ENCODE measurements at places on chromosomes 4 and X.

- no peak for DNase-seq
These were observed 56.5 kb upstream of the GUCY1A1 start for GRCh38 chr4:155610143-155610542.

GRCh38 chr4:106700321-106700720 lies 331.7 kb upstream of the GIMD1 start:
- no peak for DNase-seq

GRCh38 chrX:14936561-14936960 lies 63.3 kb downstream of the MOSPD2 start:
- no peak for DNase-seq

DNA sequence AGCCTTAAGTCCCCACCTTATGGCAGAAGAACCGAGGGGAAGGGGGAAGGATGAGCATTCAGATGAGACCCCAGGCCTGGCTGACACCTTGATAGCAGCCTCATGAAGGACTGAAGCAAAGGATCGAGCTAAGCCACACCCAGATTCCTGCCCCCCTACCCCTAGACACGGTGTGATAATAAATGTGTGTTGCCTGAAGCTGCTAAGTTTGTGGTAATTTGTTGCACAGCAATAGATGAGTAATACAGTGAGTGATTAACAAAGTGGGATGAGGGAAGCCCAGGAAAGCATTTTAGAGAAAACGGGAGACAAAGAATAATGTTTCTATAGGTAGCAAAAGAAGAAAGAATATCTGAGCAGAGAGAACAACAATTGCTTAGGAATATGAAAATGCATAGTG lies 404.2 kb downstream of the MID1IP1 start:
- no peak for DNase-seq

DNA sequence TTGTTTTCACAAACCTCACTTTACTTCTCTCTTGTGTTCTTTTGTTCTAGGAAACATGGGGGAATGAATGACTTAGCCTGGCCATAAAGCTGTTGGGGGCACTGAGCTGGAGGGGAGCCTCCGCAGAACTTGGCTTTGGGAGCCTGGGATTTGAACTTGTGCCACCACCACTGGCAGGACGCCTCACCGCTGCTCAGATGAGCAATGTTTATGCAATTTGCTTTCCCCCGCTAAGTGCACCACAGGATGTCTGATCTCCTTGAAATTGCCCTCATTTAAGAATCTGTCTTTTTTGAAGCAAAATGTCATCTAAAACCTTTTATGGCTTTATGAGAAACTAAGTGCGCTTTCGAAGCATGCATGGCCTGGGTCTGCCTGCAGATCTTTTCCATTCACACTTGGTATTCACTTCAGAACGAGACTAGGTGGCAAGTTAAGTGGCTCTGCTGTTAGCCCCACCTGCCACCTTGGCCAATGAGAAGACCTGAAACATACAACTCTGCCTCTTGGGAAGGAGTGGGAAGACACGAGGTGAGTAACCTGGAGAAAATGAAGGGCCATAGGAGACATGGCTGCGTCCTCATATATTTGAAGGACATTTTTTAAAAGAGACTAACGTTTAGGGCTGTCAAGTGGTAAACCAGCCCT lies 119.3 kb downstream of the LDB2 start:
- no peak for DNase-seq

DNA sequence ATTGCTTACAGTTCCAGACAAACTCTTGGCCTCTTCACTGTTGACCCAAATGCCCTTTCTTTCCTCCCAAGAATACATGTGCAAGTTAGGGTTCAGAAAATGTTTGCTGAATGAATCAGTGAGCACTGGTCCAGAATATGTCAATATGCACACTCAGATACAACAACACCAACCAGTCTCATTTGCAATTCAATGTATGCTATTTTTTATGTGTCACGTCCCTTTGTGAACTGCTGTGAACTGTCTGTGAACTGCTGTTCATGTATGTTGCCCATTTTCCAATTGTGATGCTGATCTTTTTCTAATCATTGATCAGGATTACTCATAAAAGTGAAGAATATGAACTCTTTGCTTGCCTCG lies 17.8 kb downstream of the GAB3 start:
- DNase-seq = no peak

- DNase-seq = no peak
These were observed 42.7 kb downstream of the GATB start for GRCh38 chr4:151717909-151718628.

Data from SK-N-DZ (cell line).